Stimulated activated CD8-positive, alpha-beta memory T cell treated with anti-CD3 and anti-CD28 coated beads, Interleukin-4, amount 100 ng/mL, for 4 hours (primary cell): ENCODE measurements at places on chromosomes 12 and 14.

DNA sequence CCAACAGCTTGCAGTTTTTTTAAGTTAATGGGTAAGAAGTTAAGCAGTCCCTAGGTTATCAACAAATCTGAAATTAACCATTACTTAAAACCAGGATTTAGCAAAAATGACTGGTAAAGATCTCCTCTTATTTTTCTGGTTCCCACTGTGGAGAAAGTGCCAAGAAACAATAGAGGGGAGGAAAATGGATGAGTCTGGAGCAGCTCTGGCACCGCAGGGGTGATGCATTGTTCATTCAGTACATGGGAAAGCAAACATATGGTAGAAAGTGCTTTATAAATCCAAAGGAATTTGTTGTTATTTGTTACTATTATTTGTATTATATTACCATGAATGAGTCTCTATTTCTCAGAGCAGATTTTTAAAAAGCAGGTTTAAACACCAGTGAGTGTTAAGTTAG is 92.2 kb downstream of the DYRK2 start:
- DNase-seq = no peak

GRCh38 chr12:5276327-5276880 is 155.5 kb upstream of the NTF3 start:
- DNase-seq = no peak

DNA sequence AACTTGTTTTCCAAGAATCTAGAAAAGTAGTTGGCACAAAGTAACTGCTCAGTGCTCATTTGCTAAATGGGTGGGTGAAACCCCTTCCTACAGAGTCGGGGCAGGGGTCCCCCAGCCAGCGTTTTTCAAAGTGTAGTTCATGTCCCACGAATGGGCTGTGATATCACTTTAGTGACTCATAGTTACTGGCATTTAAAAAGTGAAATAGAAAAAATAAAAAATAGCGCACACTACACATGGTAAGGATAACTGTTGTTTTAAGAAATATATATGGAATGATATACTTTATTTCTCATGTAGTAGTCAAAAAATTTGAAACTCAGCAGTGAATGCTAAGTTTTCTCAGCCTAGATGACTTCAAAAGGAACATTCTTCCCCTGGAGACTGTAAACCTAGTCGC is 250.4 kb downstream of the CHST11 start:
- DNase-seq = no peak

- DNase-seq = no peak
These were observed 439.4 kb downstream of the CCDC91 start for GRCh38 chr12:28629691-28630090.

DNA sequence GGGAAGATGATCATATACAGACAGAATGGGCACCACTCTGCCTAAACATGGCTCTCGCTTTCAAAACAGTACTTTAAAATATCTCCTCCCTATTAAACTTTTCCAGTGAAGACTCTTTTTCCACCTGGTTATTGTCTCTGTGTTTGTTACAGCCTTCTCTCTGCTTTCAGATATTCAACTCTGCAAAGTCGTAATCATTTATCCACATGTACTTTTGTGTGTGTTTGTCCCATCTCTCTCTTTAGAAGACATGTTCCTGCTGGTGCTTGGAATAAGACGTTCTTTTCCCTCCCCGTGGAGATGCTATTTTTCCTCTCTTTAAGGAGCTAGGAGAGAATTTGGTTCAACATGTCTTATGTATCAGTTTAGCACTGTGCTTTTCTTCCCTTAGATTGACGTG is 45.1 kb downstream of the ETV6 start:
- DNase-seq = no peak

DNA sequence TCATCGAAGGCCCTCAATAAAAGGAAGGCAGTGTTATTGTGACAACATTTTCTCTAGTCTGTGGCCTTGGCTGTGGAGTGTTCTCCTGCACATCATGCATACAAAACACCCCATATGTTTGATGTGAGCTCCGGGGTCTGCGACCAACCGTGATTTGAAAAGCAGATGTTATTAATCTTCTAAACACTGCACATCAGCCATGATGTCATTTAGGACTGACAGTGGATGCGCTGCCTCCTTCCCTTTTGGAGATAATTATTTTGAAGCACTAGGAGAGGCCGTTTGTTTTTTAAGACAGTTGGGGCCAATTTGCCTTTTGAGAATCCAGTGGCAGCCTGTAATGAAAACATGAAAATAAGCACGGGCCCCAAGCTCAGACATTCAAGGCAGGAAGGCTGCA is 1041.6 kb downstream of the BCL11B start:
- no peak for DNase-seq

DNA sequence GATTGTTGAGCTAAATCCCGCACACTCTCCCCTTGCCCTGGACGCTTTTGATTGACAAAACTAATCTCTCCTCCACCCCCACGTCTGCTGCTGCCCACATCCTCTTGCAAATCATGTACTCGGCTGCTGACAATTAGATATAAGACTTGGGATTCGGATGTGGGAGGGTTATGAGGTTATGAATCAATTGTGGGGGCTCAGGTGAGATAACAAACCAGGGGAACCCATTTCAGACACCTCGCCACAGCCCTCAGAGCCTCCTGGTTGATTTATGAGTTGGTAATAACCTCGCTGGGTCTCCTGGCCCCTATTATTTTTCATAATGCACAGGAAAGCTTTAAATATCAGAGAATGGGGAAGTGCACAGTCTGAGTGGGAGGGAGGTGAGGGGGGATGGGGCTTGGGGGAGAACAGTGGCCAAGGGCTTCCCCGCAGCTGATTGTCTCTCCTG is 449.9 kb downstream of the DPF3 start:
- DNase-seq = peak; percentile 23

- no peak for DNase-seq
These were observed 252.8 kb downstream of the TMEM117 start for GRCh38 chr12:44088647-44089046.
